ENCODE measurements at places on chromosomes 1 and 21. TPM values are rescaled to one million over a fixed set of nuclear protein-coding genes. Genes with fewer than 3 reads are reported as not detected.
A peak's percentile ranks its signal among the peaks of the same experiment; 100 is the strongest.

DNA sequence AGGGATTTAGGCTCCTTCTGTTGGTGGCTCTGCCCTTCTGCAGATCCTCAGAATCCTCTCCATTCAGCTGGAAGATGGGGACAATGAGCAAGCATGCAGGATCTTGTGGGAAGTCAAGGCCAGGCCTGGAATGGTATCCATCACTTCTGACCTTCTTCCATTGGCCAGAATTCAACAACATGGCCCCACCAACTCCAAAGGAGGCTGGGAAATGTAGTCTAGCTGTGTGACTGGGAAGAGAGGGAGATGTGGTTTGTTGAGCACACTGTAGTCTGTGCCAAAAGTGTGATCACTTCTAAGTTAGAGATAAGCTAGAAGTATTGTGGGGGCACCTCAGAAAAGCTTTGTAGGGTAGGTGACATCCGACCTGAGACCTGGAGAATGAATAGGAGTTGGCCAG lies 60.4 kb upstream of the WNT4 start:
- H3K27me3 ChIP-seq, result peaks cover 79% of the 10 kb centered on the region
- no peak overlapping the region for H3K27ac ChIP-seq
- no peak for DNase-seq
- H3K4me3 ChIP-seq, result no peak overlapping the region
- H3K4me1 ChIP-seq, result no peaks in the 10 kb centered on the region
- no peaks in the 10 kb centered on the region for H3K36me3 ChIP-seq

GRCh38 chr1:109091078-109091838 lies 694 bp downstream of the TMEM167B start:
- H3K27me3 ChIP-seq, result no peaks in the 10 kb centered on the region
- DNase-seq, result no peak
- peaks cover 21% of the 10 kb centered on the region for H3K36me3 ChIP-seq
- H3K4me1 ChIP-seq, result peaks cover 68% of the 10 kb centered on the region
- H3K27ac ChIP-seq, result peak overlapping the region; percentile 98
- H3K4me3 ChIP-seq, result peak overlapping the region; percentile 83

DNA sequence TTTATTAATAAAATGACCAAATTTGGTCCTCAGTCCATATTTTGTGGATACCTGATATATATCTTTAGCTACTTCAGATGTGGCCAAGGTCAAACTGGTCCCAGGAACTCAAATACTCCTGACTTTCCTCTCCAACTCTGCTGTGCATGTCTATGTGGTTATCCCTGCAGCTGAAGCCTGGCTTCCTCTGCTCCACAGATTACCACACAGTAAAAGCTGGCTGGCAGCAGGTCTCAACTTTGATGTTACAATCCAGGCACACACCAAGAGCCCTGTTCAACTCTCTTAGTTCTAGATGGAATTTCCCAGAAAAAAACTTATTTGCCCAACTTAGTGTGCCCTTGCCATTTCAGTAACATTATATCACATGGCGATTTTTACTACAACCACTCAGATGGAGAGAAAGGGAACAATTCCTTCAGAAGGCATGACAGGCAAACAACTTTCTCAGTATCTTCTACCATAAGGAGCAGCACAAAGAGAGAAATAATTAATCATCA lies 479.5 kb downstream of the PLPP3 start:
- no peaks in the 10 kb centered on the region for H3K27me3 ChIP-seq
- H3K27ac ChIP-seq, result no peak overlapping the region
- H3K4me3 ChIP-seq, result no peak overlapping the region
- no peaks in the 10 kb centered on the region for H3K4me1 ChIP-seq

DNA sequence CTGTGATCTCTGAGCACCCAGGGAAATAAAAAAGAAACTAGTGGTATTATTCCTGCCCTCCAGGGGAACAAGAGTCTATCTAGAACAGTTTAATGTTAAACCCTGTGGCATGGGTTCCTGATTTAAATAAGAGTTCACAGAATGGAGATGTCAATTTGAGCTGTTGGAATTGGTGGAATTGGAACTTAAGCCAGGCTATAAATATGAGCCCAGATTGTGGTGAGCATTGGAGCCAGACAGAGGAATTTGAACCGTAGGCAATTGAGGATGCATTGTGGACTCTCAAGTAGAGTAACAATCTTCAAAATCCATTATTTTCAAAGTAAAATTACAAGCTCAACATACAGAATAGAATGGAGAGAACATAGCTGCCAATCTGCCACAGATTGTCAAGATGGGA lies 98.2 kb downstream of the NEK7 start:
- peaks cover 56% of the 10 kb centered on the region for H3K4me1 ChIP-seq
- no peak for DNase-seq
- no peak overlapping the region for H3K4me3 ChIP-seq
- no peaks in the 10 kb centered on the region for H3K36me3 ChIP-seq
- H3K27me3 ChIP-seq, result no peaks in the 10 kb centered on the region
- H3K27ac ChIP-seq, result peak overlapping the region; percentile 62

DNA sequence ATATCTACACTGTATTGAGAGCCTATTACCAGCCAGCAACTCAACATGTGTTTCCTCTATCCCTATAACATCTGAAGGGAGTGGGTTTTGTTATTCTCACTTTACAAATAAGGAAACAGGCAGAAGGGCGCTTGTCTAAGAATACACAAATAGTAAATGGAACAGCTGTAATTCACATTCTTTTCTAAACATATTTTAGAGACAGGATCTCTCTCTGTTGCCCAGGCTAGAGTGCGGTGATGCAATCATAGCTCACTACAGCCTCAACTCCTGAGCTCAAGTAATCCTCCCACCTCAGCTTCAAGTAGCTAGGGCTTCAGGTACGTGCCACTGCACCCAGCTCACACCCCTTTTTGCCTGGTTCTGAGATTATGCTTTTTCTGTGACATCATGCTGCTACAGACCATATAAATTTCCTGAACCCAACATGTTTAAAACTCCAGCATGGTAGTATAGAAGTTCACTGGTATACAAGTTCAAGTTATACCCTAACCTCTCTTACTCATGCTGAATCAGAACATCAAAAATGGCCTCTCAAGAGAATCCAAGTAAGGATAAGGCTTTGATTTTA lies 8.6 kb upstream of the TACSTD2 start:
- no peak overlapping the region for H3K27ac ChIP-seq
- H3K4me1 ChIP-seq, result peaks cover 10% of the 10 kb centered on the region
- H3K36me3 ChIP-seq, result no peaks in the 10 kb centered on the region

- H3K27ac ChIP-seq, result peak within 1 kb of the TSS; percentile 92
- H3K27me3 ChIP-seq, result no peaks in the 10 kb centered on the region
- DNase-seq, result peak; percentile 97
- peak within 1 kb of the TSS; percentile 70 for H3K4me3 ChIP-seq
- peaks cover 76% of the 10 kb centered on the region for H3K4me1 ChIP-seq
Measured at GRCh38 chr1:70205434-70206118, at the start of gene LRRC40. Gene LRRC40, minus strand, starts transcription at chr1:70205579. Its CDS starts 39 bp downstream, at chr1:70205540.

DNA sequence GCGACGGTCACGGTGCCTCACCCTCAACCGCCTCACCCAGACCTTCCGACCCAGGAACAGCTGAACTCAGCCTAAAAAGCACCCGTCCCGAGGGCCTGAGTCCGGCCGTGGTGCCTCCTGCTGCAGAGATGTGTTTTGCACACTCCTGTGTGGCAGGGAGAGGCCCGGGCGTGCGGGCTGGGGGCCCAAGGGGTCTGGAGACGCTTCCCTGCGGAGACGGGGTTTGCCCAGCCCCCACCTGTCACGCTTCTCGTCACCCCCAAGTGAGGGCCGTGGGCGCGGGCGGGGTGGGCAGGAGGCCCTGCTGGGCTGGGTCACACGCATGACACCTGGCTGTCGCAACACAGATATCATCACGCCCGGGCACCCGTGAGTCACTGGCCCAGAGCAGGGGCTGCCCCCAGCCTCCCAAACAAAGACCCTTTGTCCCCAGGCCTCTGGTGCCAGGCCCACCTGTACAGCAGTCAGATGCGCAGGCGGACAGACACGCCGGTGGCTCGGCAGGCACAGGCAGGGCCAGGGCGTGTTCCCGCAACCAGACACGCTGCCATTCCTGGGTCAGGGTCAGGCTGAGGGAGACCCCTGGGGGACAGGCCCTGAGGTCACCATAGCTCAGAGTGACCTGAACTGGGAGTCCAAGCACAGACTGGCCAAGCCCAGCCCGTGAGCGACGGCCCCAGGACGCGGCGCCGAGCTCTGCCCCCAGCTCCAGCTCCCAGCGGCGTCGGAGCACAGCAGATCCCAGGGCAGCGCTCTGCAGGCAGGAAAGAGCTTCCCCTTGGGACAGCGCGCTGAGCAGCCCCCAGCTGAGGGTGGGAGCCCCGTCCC lies 6.1 kb downstream of the B3GALT6 start:
- H3K27me3 ChIP-seq, result peaks cover 58% of the 10 kb centered on the region
- peaks cover 28% of the 10 kb centered on the region for H3K4me1 ChIP-seq
- H3K4me3 ChIP-seq, result no peak overlapping the region
- no peaks in the 10 kb centered on the region for H3K36me3 ChIP-seq
- no peak overlapping the region for H3K27ac ChIP-seq
- no peak for DNase-seq

DNA sequence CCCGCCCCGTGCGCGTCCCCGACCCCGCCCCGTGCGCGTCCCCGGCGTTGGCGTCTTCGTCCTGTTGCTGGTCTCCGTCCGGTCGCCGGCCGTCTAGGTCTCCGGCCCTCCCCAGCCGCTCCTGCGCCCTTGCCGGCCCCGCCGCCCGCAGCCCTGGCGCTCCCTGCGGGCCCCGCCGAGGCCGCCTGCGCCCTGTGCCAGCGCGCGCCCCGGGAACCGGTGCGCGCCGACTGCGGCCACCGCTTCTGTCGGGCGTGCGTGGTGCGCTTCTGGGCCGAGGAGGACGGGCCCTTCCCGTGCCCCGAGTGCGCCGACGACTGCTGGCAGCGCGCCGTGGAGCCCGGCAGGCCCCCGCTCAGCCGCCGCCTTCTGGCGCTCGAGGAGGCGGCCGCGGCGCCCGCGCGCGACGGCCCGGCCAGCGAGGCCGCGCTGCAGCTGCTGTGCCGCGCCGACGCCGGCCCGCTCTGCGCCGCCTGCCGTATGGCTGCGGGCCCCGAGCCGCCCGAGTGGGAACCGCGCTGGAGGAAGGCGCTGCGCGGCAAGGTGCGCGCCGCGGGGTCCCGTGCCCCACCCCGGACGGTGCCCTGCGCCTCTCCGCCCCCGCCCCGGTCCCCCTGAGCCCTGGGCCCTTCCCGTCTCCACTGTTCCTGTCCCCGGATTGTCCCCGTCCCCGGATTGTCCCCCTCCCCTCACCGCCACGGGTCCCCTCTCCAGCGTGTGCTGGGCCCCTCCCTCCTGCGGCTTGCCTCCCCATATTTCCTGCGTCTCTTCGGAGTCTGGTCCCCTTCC lies at the start of gene RNF187:
Gene RNF187, plus strand, starts transcription at position 47 of the 789 bp plus-strand sequence.
- H3K27ac ChIP-seq, result peak within 1 kb of the TSS; percentile 99
- H3K4me1 ChIP-seq, result peaks cover 52% of the 10 kb centered on the region
- H3K27me3 ChIP-seq, result no peaks in the 10 kb centered on the region
- H3K36me3 ChIP-seq, result peaks cover 14% of the 10 kb centered on the region
- DNase-seq, result peak; percentile 94
- peak within 1 kb of the TSS; percentile 81 for H3K4me3 ChIP-seq

DNA sequence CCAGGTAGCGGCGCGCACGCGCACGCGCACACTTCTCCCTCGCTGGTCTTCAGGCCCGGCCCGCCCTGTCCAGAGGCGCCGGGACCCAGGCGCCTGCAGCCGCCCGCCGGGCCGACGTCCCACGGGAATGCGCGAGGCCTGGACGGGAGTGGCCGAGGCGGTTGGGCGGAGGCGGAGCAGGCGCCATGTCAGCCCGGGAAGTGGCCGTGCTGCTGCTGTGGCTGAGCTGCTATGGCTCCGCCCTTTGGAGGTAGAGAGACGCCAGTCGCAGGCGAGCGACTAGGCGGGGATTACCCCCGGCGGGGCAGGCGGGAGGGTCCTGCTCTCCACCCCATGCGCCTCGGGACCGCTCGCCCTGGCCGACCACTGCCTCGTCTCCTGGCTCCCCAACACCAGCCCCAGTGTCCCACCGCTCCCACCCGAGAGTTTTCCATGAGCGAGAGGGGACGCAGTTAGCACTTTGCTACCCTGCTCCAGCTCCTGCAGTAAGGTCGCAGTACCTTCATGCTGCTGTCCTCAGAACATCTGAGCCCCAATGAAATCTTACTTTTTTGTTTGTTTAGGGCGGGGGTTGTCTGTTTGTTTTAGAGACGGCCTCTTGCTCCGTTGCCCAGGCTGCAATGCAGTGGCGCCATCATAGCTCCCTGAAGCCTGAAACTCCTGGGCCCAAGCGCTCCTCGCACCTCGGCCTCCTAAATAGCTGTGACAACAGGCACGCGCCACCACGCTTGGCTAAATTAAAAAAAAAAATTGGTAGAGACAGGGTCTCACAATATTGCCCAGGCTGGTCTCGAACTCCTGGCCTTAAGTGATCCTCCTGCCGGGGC lies at the start of gene CATSPERE:
Gene CATSPERE, plus strand, starts transcription at position 29 of the 827 bp plus-strand sequence. Its CDS starts 157 bp downstream, at position 186.
- peaks cover 14% of the 10 kb centered on the region for H3K4me1 ChIP-seq
- H3K4me3 ChIP-seq, result peak within 1 kb of the TSS; percentile 75
- no peaks in the 10 kb centered on the region for H3K27me3 ChIP-seq
- peak within 1 kb of the TSS; percentile 93 for H3K27ac ChIP-seq
- no peaks in the 10 kb centered on the region for H3K36me3 ChIP-seq

DNA sequence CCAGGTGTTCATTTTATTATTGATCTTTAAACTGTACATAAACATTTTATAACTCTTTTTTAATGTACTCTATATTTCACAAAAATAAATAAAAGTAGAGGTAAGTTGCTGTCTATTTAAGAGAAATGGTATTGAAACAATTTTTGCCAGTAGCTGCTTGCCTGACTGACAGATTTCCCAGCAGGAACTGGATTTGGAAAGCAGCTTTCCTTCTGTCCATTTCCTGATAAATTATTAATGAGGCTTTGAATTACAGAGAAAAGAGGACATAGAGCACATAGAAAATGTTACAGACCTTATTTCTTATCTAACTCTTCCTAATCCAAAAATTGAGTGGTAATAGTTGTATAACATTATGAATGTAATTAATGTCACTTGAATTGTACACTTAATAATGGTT lies 79.7 kb upstream of the BCL10 start:
- H3K4me1 ChIP-seq, result peaks cover 14% of the 10 kb centered on the region
- no peaks in the 10 kb centered on the region for H3K27me3 ChIP-seq
- H3K27ac ChIP-seq, result no peak overlapping the region

GRCh38 chr1:171210355-171210754 lies 25.3 kb downstream of the FMO2 start:
- peaks cover 47% of the 10 kb centered on the region for H3K4me1 ChIP-seq
- peak overlapping the region; percentile 71 for H3K27ac ChIP-seq
- no peak for DNase-seq
- H3K36me3 ChIP-seq, result peaks cover 37% of the 10 kb centered on the region
- no peak overlapping the region for H3K4me3 ChIP-seq

DNA sequence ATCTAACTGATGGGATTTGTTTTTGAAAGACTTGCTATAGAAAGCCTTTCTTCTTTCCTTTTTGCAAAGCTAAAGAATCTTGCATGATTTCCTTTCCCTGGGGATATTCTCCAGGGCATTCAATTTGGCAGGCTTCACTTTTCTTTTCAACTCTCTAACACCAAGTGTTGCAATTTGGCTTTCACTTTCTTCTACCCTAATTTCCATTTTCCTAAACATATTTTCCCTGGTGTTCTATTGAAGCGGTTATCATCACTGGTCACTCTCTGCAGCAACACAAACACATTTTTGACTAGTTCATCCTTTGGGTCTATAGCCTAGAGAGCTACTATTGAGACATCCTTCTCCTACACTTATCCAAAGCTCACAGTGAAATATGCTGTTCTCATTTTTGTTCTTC lies 424.5 kb downstream of the NEGR1 start:
- H3K4me1 ChIP-seq, result no peaks in the 10 kb centered on the region
- no peak for DNase-seq
- H3K27ac ChIP-seq, result no peak overlapping the region
- no peak overlapping the region for H3K4me3 ChIP-seq

The LCE2C gene
- not detected for total RNA-seq

The DHDDS gene
- 27.9 TPM for total RNA-seq

The SDHC gene
- 393 TPM for total RNA-seq

The CLCA4 gene
- 0.27 TPM for total RNA-seq

The ANP32E gene
- 29.3 TPM for total RNA-seq

The CXADR gene
- total RNA-seq, result 24.5 TPM

The BSND gene
- not detected for total RNA-seq

The S100A1 gene
- 2,012 TPM for total RNA-seq

Measured in left ventricle myocardium inferior (tissue), 1 donor.